OCI-M1 (cell line): ENCODE measurements at places on chromosomes 2 and 18.
A peak's percentile ranks its signal among the peaks of the same experiment; 100 is the strongest.

- DNase-seq = no peak
Observed at GRCh38 chr2:8656160-8656641, 25.7 kb upstream of the ID2 start.

- DNase-seq = peak; percentile 52
Observed at GRCh38 chr2:88690591-88691338, 708 bp upstream of the RPIA start.

DNA sequence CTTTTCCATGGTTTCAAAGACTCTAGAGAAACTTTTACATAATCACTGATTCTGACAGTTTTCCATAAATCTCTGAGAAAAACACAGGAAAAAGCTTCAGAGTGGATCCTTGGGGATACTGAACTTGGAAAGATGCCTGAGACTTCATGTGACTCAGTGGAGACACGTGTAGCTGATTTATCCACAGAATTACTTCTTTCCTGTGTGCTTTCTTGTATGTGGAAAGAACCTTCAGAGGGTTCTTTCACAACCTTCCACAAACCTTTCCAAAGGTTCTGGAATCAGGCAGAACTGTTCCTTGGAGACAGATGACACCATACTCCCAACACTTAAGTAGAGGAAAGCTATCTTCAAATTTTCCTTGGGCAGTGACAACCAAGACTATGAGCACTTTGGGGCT is 207.2 kb downstream of the RND3 start:
- DNase-seq = no peak

GRCh38 chr18:8260827-8261226 is 348.4 kb upstream of the RAB12 start:
- DNase-seq = no peak

DNA sequence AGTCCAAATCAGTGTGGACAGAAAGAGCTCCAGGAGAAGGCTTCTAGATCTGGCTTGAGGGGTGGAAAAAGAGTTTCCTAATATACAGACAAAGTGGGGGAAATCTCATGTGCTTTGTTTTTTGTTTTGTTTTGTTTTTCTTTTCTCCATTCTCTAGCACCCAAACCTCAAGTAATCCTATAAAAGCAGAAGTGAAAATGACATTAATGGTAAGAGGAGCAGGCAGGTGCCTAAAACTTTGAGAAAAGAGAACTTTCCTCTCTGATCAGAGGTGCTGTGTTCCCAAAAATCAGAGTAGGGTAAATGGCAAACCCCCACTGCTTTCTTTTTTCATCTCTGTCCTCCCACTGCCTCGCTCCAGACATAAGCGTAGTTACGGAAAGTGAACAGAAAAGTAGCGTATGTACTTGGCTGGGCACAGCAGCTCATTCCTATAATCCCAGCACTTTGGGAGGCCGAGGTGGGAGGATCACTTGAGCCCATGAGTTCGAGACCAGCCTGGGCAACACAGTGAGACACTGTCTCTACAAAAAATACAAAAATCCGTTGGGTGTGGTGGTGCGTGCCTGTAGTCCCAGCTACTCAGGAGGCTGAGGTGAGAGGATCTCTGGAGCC is 77.8 kb downstream of the FAM161A start:
- peak; percentile 36 for DNase-seq

DNA sequence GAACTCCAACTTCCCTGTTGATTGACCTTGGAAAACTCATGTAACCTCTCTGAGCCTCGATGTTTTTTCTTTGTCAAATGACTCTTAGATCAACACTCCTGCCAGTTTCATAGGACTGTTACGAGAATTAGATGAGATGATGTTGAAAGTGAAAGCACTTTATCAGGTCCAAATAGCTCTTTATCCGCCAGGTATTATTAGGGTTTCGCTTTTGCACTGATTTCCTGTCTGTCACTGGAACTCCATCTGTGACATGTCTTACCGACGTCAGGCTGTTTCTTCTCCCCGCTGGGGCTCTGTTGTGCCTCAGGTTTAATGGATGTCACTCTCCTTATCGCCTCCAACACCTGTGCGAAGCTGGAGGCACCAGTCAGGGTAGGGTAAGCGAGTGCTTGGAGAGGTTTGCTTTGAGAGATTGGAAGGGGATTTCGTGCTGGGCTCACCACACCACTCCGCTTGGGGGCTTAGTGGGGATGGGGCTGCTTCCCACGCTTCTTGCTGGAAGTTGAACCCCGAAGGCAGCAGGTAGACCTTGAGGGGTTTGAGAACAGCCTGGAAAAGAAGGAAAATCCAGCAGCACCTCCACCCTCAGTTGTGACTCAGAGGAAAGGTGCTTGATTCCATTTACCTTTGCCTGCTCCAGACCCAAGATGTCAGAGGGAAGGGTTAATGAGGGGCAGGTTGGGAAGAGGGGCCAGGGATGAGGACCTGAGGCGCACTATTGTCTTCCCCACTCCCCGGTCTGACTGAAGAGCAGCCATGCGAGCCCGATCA is 4.3 kb downstream of the GAD1 start:
- DNase-seq = no peak
